Panc1 (cell line): ENCODE measurements at places on chromosomes 12 and 14.

- no peak for DNase-seq
These were observed 996 bp downstream of the SSPN start for GRCh38 chr12:26196421-26196716.

- DNase-seq, result no peak
These were observed 726.2 kb downstream of the SLC6A15 start for GRCh38 chr12:84186433-84186832.

- no peak for DNase-seq
These were observed 29.0 kb downstream of the STK38L start for GRCh38 chr12:27273114-27273513.

DNA sequence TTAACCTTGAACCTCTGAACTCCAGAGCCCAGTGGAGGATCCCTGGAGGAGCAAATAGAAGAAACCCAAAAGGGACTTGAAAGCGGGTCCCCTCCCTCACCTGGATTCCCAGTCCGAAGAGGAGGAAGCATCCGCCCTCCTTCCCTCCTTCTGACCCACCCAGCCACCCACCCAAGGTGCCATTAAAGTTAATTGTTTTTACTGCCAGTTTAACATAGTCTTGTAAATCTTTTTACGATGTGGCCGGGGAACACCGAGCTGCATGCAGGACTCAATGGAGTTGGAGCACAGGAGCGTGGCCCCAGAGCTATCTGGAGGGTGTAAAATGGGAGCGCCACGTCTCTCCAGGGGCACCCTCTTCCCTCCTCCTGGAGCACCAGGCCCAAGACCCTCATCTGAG lies 49.9 kb upstream of the TBX3 start:
- DNase-seq, result no peak

DNA sequence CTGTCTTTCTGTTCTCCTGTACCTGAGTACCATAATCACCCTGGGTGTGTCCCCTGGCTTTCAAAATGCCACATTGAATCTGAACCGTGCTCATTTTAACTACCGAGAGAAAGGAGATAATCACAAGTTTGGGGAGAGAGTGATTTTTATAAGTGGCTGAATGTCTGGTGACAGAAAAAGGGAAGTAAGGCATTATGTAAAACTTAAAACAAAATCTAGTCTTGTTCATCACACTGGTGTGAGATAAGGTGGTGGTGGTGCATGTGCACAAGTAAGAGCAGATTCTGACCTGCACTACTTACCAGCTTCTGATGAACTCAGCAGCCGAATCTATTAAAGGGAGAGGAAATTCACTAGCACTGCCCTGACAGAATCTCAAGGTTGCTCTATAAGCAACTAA lies 56.3 kb downstream of the SPPL3 start:
- DNase-seq, result no peak

DNA sequence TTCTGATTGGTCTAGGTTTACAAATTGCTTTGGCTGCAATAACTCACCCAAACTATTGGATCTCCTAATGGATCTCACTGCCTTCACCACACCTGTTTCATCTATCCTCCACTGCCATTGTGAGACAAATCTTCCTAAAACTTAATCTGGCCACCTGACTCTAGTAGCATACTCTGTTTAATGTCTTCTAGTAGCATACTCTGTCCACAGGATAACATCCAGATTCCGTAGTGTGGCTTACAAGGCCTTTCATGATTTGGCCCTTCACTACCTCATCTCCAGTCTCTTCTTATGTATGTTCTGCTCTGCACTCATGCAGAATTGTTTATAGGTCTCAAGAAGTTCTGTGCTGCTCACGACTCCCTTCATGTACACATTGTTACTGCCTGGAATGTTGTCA lies 10.0 kb downstream of the HSD17B6 start:
- no peak for DNase-seq

GRCh38 chr14:60566101-60566500 lies 57.2 kb downstream of the SIX6 start:
- DNase-seq, result no peak

DNA sequence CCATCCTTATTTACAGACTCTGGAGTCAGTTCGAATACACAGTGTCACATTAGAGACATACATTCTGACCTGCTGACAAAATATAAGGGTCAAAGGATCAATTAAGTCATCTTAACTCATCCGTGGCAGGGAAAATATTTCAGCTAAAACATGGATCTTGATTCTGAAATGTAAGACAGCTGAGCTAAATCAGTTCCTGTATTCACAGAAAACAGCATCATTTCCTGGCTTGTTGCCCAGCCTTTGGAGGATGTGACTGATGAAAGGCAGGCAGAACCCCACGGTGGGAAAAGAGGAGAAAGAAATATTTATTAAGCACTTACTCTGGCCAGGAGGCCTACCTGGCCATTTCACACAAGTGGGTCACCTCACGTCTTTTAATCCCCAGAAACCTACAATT lies 101.9 kb downstream of the GAS2L3 start:
- DNase-seq, result no peak

- DNase-seq, result no peak
These were observed 229.7 kb downstream of the SLC25A21 start for GRCh38 chr14:36942522-36943245.

DNA sequence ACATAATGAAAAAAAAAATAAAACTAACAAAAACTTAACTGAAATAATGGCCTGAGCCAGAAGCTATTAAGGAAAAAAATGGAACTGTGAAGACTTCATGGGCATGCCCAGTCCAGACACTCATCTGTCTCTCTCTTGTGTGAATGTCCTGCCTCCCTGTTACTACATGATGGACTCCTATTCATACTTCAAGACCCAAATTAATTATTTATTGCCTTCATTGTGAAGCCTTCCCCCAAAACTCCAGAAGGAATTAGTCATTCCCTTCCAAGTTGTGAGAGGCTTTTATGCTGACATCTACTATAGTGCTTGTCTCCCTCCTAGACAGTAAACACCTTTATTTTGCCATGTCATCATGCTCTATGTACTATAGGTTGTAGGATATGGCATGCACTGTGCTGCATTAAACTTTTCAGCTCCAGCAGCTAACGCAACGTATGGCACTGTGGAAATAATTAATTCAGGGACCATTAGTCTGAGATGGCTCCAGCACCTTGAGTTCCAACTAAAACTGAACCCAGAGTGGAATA lies 25.0 kb upstream of the C12orf42 start:
- DNase-seq, result no peak

GRCh38 chr12:57983146-57983857 lies 41.9 kb downstream of the ATP23 start:
- peak; percentile 17 for DNase-seq

DNA sequence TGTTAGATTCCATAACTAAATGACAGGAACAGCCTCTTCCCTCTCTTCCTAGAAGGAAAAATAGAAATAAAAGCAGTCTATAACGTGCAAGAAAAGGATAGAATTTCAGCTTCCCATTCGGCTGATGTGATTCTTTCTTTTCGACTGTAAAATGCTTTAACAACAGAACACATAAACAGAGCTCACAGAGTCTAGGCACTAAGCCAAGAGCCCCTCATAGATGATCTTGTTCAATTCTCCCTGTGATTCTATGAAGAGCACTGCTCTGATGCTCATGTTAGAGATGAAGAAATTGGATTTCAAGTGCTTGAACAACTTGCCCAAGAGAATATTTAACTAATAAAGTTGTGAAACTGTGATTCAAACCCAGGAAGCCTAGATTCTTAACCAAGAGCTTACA lies 232.7 kb downstream of the RPAP3 start:
- DNase-seq, result no peak

DNA sequence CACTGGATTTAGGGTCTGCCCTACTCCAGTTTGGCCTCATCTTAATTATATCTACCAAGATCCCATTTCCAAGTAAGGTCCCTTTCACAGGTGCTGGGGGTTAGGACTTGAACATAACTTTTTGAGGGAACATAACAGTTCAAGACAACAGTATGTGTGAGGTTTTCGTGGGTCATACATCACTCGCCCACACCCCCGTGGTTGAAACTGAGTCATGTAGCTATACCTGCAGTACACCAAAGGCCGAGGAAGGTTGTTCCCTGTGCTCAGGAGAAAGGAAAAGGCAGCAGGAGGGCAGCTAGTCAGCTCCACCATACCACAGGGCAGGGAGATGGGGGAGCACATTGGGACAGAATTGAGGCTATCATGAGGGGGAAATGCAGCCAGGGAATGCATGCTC lies 167.0 kb downstream of the PPM1H start:
- DNase-seq, result no peak

- DNase-seq, result no peak
These were observed 55.5 kb downstream of the ESR2 start for GRCh38 chr14:64238631-64239030.

DNA sequence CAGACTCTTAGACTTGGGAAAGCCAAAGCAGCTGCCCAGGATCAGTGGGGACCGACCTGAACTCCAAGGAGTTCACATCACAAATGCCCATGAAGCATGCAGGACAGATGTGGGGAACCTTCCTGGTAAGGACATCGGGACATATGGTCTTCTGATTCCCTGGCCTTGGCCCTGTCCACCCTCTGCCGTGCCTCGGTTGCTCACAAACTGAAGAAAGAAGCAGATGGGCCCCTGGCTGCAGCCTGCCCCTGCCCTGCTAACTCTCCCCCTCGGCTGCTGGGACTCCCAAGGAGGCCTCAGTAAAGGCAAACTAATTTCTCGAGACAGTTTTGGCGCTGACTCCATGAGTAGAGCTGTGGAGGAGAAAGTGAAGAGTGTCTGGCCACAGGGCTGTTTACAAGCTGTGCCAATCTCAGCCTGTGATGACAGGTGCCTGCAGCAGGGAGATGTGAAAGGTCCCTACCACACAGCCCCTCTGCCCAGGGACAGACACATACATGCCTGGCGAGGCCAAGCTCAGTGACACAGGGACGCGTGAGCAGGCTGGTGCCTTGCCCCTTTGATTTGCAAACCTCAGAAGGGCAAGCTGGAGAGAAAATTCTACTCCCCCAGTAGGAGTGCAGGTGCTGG lies 48.6 kb downstream of the ISCA2 start:
- DNase-seq, result no peak

DNA sequence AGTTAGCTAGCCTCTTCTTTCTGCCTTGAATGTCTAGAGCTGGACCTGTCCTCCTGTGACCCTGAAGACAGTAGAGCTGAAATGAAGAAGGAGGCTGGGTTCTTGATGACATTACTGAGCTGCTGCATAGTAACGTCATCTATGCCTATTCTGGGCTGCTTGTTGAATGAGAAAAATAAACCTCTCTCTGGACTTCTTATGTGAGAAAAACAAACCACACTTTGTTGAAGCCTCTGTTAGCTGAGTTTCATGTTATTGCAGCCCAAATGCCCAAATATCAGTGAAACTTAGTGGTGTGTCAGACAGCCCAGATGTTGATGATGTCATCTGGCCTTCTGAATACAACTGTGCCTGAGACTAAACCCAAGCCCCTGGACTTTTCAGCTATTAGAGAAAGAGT lies 67.0 kb upstream of the MAX start:
- DNase-seq, result no peak

DNA sequence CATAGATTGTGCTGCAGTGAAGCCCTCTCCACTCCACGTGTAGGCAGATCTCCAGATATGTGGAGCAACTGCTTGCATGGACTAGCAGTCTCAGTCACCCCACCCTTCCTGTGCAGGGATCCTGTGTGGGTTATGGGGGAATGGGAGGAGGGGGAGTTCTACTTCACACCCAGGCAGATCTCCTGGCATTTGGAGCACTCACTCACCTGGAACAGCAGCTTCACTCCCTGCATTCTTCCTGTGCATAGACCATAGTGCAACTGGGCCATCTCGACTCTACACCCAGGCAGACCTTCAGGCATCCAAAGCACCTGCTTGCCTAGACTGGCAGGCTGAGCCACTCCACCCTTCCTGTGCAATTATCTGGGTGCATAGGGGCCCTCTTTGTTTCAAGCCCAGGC lies 96.0 kb upstream of the PCED1B start:
- DNase-seq, result no peak

DNA sequence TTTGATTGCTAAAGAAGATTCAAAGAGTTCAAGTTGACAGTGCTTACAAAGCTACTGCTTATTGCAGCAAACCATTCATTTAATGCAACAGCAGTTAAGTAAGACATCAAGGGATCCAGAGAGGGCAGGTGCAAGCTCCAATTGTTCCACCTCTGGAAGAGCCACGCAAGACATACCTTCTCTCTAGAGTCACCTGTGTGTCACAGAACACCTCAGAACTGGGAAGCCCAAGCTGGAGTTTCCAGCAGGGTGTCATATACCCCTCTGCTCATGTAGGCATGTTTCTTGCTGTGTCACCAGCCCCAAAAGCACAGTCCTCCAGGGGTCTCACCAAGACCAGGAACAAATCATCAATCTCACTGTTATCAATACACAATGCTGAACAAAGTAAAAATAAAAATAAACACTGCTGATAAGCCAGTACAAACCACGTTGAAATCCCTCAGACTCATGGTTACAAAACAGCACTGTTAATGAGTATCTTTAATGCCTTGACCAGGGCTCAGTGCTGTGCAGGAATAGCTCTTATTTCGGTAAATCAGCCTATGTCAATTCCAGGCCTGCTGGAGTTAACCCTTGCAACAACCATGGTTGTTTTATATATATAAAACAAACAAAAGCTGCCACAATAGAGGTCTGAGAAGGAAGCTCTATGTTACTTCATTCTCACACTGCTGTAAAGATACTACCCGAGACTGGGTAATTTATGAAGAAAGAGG lies 37.4 kb upstream of the BATF start:
- DNase-seq, result no peak

- DNase-seq, result no peak
These were observed 377.1 kb upstream of the SFSWAP start for GRCh38 chr12:131333621-131334440.

- DNase-seq, result no peak
These were observed 75.9 kb downstream of the CCDC88C start for GRCh38 chr14:91341751-91342154.

DNA sequence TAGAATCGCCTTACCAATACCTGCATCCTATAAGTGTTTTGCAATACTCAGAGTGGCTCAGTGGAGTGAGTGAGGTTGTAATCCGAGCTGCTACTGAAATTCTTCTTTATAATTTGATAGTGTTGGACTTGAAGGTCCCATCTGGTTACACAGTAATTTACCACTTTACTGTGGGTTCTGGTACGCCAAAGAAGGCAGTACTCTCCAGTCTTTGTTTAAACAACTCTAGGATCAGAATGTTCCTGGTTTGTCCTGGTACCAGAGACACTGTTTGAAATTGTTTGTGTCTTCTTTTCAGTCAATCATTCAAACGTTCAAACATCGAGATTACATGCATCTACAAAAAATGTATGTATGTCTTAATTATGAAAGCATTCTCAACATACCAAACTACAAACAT lies 51.3 kb upstream of the AMN1 start:
- DNase-seq, result no peak

GRCh38 chr14:77574446-77575115 lies 41.9 kb downstream of the SPTLC2 start:
- no peak for DNase-seq

DNA sequence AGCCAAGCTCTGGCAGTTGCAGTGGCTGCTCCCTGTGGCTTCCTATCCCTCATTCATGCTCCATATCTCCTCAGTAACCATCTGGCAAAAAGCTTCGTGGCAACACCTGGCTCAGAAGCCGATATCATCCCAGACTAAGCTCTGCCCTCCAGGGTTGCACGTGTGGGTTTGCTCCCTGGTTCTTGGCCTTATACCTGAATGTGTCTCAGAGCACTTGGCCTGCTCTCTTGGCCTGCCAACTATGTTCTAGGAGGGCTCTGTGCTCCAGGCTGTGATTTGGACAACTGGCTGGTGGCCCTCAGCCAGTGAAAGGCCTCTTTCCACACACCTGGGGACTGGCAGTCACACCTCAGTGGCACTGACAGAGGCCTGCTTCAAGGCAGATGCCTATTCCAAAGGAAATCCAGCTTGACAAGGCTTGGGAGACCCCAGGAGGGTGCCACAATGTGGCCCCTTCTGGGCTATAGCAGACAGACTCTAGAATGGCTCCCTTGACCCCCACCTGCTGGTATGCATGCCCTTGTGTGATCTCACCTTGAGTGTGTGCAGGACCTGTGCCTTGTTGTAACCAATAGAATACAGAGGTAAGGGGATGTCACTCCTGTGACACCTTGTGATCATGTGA lies 10.5 kb downstream of the PLD4 start:
- DNase-seq, result peak; percentile 22
